ENCODE measurements at places on chromosomes 11 and 22.

DNA sequence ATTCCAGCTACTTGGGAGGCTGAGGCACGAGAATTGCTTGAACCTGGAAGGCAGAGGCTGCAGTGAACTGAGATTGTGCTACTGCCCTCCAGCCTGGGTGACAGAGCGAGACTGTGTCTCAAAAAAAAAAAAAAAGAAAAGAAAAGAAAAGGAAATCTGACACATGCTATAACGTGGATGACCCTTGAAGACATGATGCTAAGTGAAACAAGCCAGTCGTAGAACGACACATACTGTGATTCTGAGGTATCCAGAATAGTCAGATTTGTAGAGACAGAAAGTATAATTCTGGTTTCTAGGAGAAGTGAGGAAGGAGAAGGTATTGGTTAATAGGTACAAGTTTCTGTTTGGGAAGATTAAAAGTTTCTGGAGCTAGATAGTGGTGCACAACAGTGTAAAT, 6.7 kb upstream of the APOA5 start:
- no peak for DNase-seq

DNA sequence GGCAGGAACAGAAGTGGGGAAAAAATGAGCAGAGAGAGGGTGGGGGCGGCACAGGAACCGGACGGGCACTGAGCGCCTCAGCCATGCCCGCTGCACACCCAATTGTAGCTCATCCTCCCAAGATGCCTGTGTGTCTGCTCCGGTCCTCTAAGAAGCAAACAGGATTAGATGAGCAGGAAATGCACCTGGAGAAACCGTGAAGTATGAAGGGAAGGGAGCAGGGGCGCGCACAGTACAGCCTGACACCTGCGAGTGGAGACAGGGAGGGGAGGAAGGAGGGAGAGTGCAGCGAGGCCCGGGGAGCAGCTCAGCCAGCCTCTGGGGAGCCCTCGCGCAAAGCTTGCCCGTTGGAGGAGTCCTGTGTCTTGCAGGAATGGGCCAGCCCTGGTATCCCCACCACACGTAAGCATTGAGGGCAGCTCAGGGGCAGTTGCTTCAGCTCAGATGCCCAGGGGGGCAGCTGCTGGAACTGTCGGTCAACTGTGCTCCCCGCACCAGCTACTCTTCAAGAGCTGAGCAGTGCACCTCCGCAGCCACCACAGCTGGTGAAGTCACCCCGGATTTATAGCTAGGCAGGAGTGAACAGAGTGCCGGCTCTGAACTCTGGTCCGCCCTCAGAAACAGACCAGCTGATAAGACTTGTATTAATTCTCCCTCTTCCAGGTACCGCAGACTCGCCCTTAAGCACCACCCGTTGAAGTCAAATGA, 7.0 kb downstream of the DNAJB13 start:
- DNase-seq = no peak

- no peak for DNase-seq
Measured at GRCh38 chr22:22823131-22823810, 64.3 kb upstream of the IGLL5 start.

DNA sequence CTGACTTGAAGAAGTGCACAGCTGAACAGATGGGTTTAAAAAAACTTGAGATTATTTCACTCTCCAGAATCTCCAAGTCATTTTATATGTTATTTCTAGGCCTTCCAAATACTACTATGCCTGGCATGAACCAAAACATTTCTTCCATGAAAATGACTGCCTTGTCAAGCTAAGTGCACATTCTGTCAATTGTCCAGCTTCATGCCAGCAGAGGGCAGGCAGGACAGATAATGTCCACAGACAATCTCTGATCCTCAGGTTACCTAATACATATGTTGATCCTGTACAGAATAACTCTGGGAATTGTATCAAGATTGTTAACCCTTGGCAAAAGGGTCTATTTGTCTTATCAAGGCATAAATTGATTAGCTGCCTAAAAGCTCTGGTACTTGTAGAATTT, 229.5 kb downstream of the AASDHPPT start:
- no peak for DNase-seq

GRCh38 chr11:31798554-31799434, 12.3 kb downstream of the PAX6 start:
- DNase-seq = no peak

GRCh38 chr11:116224154-116224888, 548.5 kb downstream of the BUD13 start:
- DNase-seq = peak; percentile 18

DNA sequence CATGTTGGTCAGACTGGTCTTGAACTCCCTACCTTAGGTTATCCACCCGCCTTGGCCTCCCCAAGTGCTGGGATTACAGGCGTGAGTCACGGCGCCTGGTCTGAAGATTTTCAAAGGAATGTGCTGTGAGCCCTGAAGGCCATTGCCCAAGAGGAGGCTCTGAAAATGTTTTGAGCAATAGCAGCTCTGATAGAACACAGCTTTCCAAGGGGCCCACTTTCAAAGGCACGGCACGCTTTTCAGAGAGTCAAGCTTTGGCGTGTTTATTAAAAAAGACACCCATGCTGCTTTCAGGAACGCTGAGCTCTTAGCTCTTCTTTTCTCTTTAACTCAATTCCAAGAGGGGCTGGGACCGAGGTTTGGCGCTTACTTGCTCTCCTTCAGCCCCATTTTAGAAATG, 73.8 kb upstream of the CDON start:
- DNase-seq = no peak

- DNase-seq = no peak
Measured at GRCh38 chr11:13205486-13205885, 72.1 kb upstream of the BMAL1 start.

DNA sequence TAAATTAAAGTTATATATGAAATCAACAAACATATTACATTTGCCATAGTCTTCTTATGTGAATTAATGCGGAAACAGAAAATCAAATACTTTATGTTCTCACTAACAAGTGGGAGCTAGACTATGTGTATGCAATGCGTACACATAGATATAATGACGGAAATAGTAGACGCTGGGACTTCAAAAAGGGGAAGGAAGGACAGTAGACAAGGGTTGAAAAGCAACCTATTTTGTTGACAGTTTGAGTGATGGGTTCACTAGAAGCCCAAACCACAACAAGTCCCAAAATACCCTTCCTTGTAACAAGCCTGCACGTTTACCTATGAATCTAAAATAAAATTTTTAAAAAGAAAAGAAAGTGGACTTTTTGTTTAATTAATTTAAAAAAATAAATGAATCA, 430.8 kb upstream of the CNTN5 start:
- no peak for DNase-seq

GRCh38 chr11:61023086-61023965, 51.8 kb downstream of the CD6 start:
- DNase-seq = peak; percentile 59

- DNase-seq = no peak
Measured at GRCh38 chr11:134350381-134350780, 18.6 kb downstream of the GLB1L2 start.

- DNase-seq = no peak
Measured at GRCh38 chr11:114155116-114155515, 95.6 kb downstream of the ZBTB16 start.

GRCh38 chr11:119803726-119804294, 74.8 kb upstream of the NECTIN1 start:
- DNase-seq = no peak

DNA sequence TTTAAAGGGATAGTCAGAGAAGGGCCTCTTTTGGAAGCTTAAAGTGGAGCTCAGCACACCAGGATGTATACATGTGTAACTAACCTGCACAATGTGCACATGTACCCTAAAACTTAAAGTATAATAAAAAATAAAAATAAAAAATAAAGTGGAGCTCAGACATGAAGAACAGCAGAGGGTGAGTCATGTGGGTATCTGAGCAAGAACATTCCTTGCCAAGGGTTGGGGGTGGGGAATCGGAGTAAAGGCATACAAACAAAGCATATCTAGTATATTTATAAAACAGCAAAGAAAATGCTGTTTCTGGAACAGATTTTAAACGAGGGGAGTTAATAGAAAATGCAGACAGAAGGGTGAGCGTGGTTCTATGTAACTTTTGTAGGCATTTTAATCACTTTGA, 562.6 kb upstream of the ANO3 start:
- DNase-seq = no peak

DNA sequence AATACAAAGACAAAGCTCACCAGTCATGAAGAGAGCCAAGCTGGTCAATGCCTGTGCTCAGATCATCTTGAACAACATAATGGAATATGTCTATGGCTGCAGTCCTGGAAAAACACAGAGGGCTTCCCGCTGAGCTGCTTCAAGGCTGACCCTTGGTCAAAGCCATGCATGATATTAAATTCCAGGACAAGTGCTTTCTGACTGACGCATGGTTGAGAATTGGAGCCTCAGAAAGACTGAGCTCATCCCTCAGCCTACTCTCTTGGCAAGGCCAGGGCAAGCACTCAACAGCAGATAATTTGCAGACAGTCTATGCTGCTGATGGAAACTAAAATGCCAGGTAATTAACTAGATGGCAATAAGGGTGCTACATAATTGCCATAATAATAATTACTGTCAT, 89.2 kb downstream of the GALNT18 start:
- DNase-seq = no peak

GRCh38 chr22:46124383-46125144, 25.8 kb upstream of the PPARA start:
- DNase-seq = no peak

DNA sequence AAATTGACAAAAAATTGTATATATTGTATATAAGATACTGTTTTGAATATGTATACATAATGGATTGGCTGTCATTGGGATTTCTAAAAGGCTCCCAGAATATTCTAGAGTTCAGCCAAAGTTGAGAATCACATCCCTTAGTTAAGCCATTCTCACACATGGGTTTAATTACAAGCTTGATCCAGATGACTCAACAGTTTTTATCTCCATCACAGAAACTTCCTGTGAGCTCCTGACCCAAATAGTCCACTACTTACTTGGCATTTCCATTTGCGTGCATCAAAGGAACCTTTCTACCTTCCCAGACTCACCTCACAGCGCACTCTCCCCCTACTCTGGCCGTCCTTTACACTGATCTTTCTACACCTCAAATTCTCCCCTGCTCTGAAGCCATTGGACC, 184.8 kb upstream of the ARHGAP20 start:
- no peak for DNase-seq

DNA sequence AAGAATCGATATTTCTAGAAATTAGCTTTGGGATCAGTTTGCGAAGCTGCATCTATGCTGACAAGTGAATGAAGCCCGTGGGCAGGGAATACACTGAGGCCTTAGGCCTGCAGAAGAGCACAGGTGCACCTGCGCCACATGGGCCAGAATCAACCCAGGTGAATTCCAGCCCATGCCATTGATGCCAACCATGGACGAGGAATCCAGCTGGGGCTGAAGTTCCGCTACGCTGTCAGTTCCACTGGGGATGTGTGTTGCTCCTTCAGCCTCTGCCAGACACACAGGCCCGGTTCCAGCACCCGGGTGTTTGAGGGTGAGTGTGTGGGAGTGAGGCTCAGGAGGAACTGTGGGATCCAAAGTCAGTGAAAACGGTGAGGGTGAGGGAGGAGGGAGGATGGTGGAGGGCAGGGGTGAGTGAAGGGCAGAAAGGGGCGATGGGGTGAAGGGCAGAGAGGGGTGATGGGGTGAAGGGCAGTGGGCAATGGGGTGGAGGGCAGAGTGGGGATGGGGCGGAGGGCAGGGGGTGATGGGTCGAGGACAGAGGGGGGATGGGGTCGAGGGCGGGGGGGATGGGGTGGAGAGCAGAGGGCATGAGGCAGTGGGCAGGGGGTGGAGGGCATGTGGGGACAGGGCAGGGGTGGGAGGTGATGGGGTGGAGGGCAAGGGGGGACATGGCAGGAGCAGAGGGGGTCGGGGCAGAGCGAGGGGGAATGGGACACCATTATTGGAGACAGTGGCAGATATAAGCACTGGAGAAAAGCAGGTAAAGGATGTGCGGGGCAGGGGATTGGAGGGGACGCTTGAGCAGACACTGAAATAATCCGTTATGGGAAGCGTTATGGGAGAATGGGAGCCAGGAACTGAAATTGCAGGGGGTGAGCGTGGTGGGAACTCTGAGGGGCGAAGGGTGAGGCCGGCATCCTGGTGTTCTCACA, 931.6 kb downstream of the BRD1 start:
- no peak for DNase-seq

DNA sequence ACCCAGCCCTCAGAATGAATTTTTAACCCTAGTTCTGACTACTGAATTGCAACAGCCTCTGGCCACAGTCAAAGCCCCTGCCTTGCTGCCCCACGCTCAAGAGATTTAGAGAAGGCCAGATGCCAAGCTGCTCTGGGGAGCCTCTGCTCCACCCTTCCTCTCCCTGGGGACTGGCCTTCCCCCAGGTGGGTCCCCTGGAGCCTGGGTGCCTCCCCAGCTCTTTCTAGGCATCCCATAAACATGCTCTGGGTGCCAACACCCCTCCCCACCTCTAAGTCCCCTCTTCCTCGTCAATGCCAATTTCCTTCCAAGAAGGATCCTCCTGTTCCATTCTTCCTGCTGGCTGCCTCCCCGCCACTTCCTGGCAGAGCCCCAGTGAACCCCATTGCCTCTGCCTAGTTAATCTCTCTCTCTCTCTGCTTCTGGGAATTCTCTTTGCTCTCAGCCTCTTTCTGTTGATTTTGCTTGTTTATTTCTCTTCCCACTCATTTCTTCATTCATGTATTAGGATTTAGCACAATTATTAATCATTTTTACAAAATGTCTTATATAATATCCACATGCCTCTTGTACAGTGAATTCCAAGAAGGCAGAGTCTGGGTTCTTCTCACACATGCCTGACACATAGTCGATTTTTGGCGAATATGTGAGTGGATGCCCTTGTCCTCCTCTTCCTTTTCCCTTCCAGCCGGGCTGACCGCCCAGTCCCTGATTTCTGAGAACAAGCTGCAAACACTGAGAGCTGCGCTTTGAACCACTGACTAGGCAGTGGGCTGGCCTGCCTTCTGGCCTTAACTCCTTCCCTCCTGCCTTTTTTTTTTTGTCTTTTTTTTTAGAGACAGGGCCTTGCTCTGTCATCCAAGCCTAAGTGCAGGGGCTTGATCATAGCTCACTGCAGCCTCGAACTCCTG, 17.5 kb downstream of the UQCR10 start:
- DNase-seq = no peak

- no peak for DNase-seq
Measured at GRCh38 chr11:18191376-18191775, 18.7 kb downstream of the MRGPRX4 start.

GRCh38 chr22:45651931-45652528, 19.6 kb upstream of the ATXN10 start:
- no peak for DNase-seq

DNA sequence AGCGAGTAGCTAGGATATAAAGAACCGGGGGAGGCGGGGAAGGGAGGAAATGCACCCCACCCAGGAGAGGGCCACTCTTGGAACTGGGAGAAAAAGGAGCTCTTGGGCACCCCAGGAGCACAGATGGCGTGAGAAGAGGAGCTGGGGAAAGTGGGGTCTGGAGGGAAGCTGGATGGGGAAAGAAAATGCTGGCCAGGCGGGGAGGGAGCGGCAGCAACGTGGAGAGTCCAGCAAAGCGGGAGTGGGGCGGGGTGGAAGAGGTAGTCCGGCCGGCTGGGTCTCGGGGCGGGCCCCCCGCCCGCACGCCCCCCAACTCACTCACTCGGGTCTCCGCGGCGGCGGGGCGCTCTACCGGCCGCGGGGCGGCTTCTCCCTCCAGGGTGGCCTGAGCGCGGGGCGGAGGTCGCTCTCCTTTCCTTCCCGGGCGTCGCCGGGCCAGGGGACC, 522 bp downstream of the TOB2 start:
- DNase-seq = no peak
